ENCODE measurements at places on chromosomes 4 and X.

- DNase-seq = no peak
Measured at GRCh38 chr4:147096667-147097604, 151.3 kb upstream of the TTC29 start.

DNA sequence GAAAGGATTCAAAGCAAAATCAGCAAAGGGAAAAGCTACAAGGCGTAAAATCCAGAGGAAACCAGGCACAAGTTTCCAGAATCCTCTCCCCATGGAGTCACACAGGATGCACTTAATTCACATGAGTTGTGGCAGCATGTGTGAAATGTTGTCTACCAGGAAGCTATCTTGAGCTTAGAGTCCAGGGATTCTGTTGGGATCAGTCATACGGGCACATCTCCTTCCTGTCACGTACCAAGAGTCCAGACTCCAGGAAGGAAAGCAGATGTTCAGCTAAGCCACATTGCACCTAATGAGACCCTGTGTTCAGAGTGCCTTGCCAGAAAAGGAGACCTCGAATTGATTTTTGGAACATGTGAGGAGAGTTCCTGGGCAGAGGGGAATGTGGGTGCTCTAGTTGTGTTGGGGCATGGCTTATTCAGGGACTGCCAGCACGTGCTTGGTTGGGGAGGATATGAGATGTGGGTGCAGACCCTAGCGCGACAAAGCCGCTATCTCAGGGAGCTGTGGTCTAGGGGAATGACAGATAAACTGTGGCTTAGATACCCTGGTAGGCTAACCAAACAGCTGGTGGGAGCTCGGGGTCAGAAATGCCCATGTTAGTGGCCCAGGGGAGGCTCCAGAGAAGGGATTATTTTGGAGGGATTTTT, 70.0 kb downstream of the EVC start:
- DNase-seq = no peak

GRCh38 chr4:102625232-102625930, 124.2 kb downstream of the NFKB1 start:
- DNase-seq = no peak

DNA sequence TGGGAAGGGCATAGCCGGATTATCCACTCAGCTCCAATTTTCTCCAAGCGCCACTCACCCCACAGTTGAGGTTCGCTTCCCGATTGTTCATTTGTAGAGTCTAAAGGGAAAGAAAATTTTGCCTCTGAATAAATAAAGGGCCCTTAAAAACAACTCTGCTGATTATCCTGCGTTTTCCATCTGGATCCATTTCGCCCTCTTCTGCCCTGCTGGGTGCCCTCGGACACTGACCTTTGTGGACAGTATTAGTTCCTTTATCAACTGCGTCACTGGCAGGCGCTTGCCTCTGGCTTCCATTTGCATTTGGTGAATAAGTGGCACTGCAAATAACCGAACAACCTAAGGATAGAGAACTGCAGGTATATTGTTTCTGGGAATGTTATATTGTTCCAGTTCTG, 10.1 kb downstream of the GSX2 start:
- DNase-seq = no peak

GRCh38 chrX:45385757-45386156, 185.1 kb upstream of the DIPK2B start:
- DNase-seq = no peak

GRCh38 chrX:30635630-30636029, 17.6 kb upstream of the GK start:
- DNase-seq = no peak

- DNase-seq = no peak
Measured at GRCh38 chr4:109155682-109156283, 146.7 kb downstream of the COL25A1 start.

DNA sequence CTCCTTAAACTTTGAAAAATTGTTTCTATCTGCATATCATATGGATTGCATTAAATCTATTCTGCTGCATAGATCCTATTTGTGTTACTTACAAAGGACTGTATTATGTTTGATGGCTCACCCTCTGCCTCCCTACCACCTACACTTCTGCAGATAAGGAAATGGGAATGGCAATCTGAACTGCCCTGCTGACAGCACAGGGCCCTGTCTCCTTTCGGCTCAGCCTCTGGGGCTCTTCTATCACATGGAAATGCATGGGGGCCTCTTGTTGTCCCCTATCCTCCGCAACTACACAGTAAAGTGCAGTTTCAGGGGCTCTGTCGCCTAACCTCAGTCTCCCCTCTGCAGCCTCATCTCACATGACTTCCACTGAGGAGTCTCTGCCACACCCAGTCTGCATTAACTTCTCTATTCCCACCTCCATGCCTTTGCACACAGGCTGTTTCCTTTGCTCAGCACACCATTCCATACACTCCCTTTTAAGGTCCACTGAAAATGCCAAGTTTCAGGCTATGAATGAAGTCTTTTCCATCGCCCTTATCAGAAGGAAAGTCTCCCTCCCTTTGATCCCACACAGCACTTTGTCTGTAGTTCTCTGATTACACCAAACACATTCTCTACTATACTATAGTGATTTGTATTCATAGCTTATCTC, 12.5 kb downstream of the RELL1 start:
- no peak for DNase-seq

DNA sequence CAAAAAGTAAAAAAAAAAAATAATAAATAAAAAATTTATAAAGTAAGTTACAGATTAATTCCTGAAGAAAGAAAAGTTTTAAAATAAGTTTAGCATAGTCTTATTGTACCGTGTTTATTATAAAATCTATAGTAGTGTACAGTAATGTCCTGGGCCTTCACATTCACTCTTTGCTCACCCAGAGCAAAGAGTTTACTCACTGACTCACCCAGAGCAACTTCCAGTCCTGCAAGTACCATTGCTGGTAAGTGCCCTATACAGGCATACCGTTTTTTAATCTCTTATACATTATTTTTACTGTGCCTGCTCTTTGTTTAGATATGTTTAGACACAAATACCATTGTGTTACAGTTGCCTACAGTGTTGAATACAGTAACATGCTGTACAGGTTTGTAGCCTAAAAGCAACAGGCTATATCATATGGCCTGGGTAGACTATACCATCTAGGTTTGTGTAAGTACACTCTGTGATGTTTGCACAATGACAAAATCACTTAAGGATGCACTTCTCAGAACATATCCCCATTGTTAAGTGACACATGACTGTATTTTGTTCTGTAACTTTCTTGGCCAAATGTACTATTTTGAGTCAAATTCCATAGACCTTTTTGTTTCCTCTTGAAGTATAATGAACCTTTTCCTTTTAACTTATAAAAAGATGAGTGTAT, 199.0 kb upstream of the NUDT6 start:
- DNase-seq = no peak

DNA sequence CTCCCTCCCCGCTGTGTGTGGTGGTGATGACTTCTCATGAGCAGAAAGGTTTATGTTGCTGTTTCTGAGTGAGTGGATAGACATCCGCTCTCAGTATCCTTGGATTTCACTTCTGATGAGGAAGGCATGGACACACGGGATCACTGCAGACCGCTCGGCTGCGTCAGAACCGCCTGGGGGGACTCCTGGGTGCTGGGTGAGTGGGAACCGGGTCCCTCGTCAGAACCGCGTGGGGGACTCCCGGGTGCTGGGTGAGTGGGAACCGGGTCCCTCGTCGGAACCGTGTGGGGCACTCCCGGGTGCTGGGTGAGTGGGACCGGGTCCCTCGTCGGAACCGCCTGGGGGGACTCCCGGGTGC, 9.0 kb downstream of the CTBP1 start:
- DNase-seq = no peak

GRCh38 chr4:85595796-85596559, 121.0 kb downstream of the ARHGAP24 start:
- DNase-seq = no peak

DNA sequence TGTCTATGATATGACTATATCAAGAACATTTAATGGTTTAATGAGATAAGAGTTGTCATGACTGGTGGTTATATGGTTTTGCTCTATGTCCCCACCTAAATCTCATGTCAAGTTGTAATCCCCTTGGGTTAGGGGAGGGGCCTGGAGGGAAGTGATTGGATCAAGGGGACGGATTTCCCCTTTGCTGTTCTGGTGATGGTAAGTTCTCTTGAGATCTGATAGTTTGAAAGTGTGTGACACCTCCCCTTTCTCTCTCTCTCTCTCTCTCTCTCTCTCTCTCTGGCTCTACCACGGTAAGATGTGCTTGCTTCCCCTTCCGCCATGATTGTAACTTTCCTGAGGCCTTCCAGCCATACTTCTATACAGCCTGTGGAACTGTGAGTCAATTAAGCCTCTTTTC, 803.4 kb downstream of the TRIML1 start:
- no peak for DNase-seq

GRCh38 chr4:188117631-188118324, 8.4 kb upstream of the TRIML2 start:
- no peak for DNase-seq

DNA sequence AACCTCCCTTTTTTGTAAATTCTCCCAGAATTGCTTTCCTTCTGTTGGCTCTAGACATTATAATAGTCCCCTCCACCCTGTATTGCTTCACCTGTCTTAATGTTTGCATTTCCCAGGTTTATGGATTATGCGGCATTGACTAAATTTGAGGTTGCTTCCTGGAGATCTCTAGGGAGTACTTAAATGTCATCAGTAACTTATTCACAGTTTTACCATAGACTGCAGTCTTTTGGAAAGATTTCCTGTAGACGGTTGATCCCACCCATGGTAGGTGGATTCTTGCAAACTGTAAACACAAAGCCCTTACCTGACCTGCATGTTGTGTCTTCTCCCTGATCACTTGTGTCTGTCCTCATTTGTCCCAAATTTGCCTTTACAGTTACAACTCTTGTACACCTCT, 6.2 kb upstream of the NOX1 start:
- DNase-seq = no peak

DNA sequence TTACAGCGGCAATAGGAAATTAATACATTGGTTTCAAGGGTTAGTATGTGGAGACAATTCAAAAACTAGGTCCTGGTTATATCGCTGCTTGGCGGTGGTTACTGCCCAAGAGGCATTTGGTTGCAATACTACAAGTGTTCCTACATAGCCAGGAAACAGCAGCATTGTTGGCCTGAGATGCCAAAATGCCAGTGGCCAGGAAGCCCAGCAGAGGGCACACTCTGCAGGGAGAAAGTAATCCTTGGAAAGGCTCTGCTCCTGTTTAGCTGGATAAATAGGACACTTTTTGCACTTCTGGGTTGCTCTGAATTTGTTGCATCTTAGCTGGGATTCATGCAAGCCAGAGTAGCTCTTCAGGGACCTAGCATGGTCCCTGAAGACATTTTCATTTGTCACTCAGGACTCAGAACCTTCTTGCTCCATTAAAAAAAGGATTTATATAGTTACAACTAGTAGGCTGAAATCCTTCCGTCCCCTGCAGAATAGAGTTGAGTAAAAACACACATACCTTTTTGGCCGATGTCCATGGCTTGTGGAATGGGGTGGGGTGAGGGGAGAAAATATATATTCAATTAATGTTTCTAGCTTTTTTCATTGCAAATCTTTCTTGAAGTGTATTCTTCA, 8.1 kb upstream of the GPR119 start:
- DNase-seq = peak; percentile 38

DNA sequence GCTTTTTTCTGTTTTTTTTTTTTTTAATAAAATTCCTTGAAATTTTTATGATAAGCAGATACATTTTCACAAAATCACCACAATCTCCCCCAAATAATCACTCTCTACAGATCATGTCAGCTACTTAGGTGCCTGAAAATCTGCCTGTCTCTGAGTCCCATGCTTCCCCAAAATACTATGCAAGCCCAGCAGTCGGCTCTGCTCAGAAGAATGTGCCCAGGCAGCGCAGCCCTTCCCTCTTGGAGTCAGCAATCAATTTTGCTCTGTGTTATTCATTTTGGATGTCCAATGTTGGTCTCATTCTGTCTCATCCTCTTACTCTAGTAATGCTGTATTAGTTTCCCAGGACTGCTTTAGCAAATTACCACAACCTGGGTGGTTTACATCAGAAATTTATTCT, 24.9 kb upstream of the C1QTNF7 start:
- DNase-seq = no peak

DNA sequence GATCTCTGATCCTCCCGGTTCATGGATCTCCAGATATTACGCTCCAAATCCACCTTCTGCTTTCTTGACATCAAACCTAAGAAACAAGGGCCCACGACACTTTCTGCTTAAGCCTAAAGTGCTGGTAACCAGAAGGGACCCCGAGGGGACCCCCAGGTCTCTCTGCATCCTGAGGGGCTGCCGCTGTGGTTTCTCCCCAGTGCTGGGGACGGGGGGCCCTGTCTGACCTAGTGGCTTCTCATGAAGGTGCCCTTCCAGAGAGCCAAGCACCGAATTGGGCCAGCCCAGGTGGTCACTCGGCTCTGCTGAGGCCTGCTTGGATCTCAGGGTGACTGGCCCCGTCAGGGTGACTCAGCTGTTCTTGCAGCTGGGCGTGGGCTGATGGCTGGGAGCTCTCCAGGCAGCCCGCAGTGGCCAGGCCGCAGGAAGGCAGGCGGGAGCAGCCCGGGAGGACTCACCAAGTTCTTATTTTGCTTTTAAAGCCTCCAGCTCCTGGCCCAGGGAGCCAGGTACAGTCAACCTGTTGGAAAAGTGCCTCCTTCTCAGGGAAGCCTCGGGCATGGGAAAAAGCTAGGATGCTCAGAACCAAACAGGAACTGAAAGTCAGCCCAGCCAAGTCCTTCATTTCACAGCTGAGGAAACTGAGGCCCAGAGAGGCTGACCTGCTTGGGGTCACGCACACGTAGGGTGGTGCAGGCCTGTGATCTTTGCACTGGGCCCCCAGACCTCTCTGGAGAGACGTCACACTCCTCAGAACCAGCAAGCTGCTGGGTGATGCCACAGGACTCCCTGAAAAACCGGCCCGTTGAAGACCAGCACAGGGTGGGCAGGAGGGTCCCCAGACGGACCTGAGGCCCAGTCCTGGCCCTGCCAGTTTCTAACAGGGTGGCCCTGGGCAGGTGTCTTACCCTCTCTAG, 16.7 kb downstream of the BLOC1S4 start:
- no peak for DNase-seq
